ENCODE measurements at places on chromosomes 7 and 10.

GRCh38 chr7:99840136-99840869, 12.5 kb downstream of the CYP3A43 start:
- DNase-seq, result no peak

DNA sequence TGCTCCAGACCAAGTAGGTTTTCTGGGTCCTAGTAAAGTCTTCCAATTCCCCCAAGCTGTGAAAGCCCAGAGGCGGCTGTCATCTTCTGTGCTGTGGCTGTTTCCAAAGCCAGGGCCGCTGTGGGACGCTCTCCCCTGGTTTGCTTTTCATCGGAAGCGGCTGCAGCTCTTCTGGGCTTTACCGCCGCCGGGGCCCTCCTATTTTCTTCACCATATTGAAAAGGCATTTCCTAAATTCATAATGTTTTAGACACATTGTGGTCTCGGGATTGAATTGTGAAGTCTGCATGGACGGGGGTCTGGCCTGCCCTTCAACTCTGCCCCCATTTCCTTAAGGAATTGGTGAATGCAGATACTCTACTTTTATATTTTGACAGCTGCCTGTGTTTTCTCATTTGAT, 551.4 kb upstream of the MGMT start:
- DNase-seq, result no peak

GRCh38 chr10:93352638-93353383, 129.3 kb downstream of the MYOF start:
- no peak for DNase-seq

DNA sequence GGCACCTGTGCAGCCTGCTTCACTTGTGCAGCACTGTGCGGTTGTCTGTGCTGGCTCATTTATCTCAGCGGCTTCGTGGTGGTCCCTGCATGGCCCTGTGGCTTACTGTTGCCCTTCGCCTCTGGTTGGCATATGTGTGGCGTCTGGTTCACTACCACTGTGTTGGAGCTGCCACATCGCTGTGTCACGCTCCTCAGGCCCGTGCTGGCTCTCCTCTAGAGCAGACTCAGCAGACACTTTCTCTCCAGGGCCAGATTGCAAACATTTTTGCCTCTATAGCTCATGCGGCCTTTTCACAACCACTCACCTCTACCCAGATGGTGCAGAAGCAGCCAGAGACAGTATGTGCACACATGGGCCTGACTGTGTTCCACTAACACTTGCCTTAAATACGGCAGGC, 37.9 kb downstream of the PPP2R2D start:
- no peak for DNase-seq

DNA sequence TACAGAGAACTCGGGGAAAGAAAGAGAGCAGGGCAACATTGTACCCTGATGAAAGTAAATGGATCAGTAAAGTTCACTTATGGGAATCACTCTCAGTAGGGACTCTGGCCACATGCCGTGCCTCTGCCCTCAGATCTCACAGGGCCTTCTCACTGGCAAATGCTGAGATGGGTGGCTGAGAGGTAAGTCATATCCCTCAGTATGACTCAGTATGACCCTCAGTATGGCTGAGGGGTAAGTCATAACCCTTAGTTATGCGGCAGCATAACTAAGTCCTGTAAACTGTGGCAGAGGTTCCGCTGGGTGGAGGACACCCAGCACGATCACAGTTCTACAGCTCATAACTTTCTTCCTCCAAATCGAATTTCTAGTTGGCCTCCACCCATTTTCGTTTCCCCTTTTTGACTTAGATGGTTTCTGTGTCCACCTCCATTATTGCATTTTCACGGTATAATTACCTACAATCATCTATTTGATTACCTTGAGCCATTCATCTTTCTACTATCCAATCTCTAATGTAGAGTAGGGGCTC, 26.5 kb upstream of the WNT16 start:
- no peak for DNase-seq

GRCh38 chr7:50658696-50659095, 93.5 kb upstream of the DDC start:
- no peak for DNase-seq

DNA sequence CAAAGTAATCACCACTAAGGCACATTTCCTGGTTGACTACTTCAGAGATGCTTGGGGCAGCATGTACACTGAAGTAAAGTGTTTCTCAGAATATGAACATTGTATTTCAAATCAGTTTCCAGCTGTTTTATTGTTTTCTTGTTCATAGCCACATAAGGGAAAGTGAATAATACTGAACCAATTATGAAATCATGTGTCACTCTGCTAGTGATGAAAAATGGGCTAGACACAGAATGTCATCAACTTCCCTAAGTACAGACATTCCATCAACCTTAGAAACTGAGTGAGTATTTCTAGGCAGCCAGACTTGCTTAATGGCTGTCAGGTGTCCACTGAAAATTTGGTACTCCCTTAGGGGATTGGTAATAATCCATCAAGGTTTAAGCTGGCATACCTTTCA, 603.5 kb downstream of the ARL4A start:
- DNase-seq, result no peak

DNA sequence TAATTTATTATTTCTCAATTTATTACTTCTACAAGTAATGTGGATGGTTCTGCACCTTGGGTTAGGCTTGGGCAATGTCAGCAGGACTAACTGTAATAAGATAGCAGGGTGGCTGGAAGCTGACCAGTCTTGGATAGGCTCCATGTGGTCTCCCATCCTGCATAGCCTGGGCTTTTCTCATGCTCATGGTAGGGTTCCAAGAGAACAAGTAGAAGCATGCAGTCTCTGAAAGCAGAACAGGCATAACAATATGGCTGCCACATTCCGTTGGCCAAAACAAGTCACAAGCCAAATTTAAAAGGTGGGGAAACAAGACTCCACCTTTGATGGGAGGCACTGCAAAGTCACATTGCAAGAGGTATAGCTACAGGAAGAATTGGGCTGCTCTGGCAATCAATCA, 98.6 kb upstream of the MDFIC start:
- DNase-seq, result no peak

DNA sequence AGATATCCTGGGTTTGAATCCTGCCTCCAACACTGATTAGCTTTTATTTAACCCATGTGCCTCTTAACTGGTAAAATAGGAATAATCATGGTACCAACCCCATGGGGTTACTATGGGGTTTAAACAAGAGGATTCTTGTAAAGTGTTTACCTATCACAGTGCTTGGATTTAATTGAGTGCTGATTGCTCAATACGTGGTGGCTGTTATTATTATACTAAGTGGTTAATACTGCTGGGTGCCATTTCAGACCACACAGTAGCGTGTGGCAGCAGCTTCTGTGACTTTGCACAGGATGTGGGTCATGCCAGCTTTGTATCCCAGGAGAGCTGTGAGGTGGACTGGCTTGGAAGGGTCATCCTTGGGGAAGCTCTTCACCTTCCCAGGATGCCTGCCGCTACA, 177.2 kb downstream of the SEC23IP start:
- DNase-seq, result no peak

- no peak for DNase-seq
Observed at GRCh38 chr10:100357059-100357858, 10.2 kb downstream of the SCD start.

DNA sequence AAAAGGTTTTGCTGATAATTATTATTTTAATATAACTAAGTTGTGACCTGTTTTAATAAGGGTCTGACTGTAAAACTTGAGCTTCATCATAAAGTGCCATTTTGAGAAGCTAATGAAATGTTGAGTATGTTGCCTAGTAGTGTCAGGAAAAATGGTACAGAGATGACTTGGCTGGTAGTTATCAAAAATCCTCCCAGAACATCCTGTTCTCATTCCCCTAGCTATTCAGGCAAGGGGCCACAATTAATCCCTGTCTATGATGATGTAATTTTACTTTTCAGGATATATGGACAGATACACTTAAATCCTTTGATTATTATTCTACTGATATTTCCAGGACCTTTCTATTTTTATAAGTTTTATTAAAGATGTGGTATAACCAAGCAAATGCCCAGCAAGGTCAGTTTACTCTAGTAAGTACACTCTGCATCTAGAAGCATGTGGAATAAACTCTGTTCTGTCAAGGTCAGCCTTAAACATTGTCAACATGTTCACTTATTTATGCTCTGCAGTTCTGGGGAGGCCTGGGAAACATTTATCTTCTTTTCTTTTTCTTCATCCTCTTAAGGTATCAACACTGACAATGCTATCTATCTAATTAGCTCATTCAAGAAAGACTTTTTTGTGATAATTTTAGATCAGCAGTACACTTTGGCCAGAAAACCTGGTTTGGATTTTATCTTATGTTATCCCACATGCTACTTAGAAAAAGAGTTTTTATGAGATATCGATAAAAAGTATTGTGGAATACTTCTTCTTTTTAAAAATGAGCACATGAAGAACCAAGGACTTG, 32.1 kb downstream of the BTRC start:
- no peak for DNase-seq

DNA sequence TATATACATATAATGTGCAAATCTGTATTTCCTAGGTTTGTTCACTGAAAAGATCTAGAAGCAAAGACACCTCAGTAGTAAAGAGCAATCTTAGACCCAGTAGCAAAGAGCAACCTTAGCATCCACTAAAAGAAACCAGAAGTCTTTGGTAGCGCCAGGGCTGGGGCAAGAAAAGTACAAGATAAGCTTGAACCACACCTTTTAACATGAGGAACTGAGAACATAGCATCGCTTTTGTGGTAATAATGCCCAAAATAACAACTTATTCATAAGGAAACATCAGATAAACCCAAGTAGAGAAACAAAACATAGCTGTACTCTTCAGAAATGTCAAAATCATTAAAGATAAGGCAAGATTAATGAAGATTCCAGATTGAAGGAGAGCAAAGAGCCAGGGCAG, 173.4 kb downstream of the IMMP2L start:
- no peak for DNase-seq

DNA sequence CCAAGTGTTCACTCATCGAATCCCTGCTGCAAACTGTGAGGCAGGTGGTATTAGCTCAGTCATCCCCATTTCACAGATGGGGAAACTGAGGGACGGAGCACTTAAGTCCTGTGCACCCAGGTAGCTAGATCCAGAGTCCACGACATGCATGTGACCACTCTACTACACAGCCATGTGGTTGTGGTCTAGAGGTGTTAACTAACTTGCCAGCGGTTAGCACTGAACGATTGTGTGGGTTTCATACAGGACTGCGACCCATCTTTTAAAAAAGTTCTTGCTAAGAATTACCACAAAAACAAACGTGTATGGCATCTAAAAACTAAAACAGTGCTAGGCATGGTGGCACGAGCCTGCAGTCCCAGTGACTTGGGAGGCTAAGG, 16.1 kb upstream of the ABCC2 start:
- DNase-seq, result no peak

- no peak for DNase-seq
Observed at GRCh38 chr10:101261702-101262101, 32.4 kb upstream of the LBX1 start.

DNA sequence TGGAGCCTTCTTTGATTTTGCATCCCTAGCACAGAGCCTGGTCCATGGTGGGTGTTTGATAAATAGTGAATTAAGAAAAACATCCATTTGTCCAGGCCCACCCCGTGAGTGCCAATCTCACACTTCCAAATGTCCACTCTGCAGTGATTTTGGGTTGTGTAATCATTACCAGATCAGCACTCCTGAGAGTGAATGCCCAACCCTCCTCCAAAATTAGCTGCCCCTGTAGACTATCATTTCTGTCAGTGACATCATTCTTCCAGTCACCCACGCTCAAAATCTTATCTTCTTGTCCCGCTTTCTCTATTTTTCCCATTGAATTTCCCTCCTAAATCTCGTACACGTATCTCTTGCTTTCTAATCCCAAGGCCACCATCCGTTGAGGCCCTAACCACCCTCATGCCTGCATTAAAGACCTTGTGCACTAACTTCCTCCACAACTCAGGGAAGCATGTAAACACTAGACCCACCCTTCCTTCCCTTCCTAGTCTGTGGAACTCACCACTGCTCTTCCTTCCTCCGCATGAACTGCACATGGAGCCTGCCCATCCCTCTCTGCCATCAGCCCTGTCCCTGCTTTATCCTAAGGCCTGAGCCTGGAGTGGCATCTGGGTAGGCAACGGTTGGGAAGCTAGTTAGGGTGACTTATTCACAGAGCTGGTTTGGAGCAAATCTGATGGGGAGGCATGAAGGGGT, 32.8 kb downstream of the PIK3AP1 start:
- DNase-seq, result no peak

- no peak for DNase-seq
Observed at GRCh38 chr10:10830293-10830986, 187.2 kb upstream of the CELF2 start.

- DNase-seq, result no peak
Observed at GRCh38 chr10:57186201-57186600, 825.1 kb upstream of the ZWINT start.

- DNase-seq, result no peak
Observed at GRCh38 chr7:151380199-151381097, 29.4 kb downstream of the WDR86 start.

- no peak for DNase-seq
Observed at GRCh38 chr7:51315393-51316261, 982 bp downstream of the COBL start.

DNA sequence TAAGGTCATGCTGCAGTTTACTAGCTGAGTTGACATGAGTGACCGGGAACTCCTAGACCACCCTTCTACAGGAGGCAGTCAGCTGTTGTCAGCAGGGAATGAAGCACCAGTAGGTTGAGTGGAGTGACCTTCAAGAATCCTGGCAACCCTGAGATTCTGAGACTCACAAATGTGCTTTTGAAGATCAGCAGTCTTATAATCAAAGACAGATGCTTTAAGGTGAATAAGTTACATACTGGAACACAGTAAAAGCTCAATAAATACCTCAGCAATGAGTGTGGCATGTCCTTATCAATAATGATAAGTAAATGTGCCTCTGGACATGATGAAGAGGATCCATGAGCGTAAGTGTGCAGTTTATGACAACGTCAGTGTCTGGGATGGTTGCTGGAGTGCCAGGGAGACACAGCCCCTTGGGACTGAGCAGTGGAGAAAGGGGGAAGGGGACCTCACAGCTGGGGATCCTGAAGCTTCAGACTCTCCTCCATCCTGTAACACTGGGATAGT, 11.9 kb upstream of the OR6V1 start:
- no peak for DNase-seq

DNA sequence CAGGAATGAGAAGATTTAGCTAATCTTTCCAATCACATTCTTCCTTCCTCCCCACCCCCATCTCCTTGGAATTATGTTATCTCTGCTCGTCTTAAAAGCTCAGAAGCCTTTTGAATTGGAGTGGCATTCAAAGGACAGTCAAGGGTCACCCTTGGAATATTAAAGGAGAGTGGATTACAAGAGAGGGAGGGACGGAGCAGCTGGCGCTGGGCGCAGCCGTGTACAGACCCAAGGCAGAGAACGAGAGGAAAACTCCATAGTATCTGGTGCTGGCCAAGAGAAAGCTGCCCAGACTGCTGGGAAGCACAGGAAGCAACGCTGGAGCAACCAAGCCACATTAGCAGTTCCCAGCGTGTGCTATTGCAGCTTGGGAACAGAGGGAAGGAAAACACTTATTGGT, 95.7 kb downstream of the POU6F2 start:
- DNase-seq, result no peak
